Islet precursor cell (in vitro differentiated cells): ENCODE measurements at places on chromosomes 1 and 21.

DNA sequence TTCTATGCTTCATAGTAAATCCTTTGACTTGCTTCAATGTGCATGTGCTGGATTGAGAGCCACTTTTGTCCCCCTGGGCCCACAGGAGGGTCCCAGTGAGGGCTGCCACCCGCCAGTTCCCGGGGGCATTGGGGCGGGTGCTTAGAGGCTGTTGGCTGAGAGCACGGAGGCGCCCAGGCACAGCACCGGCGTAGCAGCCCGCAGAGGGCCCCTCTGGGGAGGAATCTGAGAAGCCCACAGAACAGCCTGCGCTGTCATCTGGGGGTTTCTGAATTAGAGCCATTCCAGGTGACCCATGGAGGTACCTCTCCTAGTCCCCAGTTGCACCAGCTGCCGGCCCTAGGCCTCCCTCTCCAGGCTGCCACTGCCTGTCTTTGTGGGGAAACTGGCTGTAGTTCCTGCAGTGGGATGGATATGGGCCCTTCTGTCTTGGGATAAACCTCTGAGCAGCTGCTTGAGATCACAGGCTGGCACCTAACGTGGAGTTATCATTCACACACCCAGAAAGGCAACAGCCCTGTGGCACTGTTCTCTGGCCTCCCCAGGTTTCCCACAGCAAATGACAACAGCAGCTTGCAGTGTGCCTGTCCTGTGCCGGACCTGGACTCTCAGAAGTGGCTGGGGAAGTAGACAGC lies 39.5 kb downstream of the TMEM51 start:
- no peak for DNase-seq

DNA sequence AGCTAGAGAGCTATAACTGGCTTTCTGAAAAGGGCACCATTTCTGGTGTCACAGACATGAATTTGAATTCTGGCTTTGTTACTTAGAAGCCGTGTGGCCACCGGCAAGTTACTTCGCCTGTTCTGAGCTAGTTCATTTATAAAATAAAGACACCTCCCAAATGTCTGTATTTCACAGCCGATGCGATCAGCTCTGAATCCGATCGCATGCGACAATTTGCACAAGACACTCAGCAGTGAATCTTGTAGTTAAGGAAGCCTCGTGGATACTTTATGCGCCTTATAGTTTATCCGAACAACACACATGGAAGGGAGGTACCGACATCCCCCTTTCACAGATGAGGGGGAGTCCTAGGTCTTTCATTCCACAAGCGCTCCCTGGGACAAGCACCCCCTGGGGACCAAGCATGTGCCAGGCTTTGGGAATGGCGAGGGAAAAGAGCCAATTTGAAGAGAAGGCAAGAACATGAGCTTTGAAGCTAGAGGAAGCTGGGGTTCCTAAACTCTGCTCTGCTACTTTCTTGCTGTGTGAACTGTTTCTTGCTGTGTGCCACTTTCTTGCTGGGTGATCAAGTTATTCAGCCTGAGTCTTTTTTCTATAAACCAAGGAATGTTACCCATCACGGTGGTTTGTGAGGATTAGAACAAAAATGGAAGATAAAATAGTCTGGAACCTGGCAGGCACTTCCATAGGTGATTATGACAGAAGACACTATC lies 3.9 kb downstream of the ID3 start:
- DNase-seq = no peak

DNA sequence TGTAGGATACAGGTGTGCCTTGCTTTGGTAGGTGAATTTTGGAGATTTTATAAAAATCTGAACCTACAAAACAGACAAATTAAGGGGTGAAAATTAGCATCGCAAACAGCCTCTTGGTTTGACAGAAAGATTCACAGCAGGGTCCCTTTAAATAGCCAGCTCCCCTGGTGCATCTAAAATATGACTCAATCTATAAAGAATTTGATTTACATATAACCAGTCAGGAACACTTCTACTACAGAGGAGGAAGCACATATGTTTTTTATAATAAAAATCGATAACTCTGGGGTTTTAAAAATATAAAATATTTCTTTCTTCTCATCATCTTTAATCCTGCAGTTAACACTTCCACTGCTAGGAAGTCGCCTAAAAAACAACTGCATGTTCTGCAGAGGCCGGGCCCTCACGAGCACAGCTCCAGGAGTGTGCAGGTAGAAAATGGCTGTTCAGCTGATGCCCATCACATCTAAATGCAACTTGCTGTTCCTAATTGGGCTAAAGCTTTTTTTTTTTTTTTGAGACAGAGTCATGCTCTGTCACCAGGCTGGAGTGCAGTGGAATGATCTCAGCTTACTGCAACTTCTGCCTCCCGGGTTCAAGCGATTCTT lies 203.4 kb downstream of the HS2ST1 start:
- DNase-seq = no peak

DNA sequence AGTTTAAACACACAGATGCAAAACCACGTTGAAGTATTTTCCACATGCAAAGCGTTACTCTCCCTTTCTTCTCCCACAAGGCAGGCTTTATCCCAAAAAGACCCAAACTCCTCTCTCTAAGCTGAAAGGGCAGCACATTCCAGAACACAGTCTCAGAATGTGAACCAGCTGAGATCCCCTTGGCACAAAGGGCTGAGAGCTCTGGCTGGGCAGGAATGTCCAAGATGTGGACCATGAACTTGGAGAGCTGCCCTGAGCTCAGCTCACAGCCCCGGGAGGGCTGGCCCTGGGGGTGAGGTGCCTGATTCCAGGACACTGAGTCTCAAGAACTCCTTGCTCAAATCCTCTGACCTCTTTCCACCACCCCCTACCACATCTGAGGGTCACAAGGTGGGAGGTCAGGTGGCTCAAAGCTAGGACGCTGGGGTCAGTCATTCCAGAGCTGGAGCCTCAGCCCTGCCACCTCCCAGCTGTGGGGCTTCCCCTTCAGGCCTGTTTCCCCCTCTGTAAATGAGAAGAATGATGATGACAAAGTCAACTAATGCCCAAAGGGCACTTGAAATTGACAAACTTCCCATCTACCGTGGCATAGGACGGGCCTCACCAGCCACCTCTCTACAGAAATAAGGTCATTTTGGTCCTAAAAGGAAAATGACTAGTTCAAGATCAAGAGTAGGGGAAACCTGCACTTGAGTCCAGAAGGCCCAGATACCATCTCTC lies 11.5 kb downstream of the ALDH4A1 start:
- DNase-seq = no peak

- DNase-seq = no peak
Measured at GRCh38 chr1:245074232-245074747, 80.5 kb upstream of the KIF26B start.

DNA sequence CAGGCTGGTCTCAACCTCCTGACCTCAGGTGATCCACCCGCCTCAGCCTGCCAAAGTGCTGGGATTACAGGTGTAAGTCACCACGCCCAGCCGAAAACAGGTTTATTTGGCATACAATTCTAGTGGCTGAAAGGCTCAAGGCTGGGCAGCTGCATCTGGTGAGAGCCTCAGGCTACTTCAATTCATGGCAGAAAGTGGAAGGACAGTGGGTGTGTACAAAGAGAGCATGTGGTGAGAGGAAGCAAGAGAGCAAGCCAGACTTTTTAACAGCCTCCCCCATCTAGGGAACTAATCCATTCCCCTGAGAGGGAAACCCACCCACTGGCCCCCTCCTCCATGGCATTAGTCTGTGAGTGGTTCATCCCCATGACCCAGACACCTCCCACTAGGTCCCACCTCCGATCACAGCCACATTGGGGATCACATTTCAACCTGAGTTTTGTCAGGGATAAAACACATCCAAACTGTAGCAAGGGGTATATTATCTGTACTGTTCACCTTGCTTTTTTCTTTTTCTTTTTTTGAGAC lies 9.5 kb downstream of the BMP8A start:
- no peak for DNase-seq

GRCh38 chr1:208013210-208013609 lies 102.3 kb upstream of the CD34 start:
- no peak for DNase-seq

DNA sequence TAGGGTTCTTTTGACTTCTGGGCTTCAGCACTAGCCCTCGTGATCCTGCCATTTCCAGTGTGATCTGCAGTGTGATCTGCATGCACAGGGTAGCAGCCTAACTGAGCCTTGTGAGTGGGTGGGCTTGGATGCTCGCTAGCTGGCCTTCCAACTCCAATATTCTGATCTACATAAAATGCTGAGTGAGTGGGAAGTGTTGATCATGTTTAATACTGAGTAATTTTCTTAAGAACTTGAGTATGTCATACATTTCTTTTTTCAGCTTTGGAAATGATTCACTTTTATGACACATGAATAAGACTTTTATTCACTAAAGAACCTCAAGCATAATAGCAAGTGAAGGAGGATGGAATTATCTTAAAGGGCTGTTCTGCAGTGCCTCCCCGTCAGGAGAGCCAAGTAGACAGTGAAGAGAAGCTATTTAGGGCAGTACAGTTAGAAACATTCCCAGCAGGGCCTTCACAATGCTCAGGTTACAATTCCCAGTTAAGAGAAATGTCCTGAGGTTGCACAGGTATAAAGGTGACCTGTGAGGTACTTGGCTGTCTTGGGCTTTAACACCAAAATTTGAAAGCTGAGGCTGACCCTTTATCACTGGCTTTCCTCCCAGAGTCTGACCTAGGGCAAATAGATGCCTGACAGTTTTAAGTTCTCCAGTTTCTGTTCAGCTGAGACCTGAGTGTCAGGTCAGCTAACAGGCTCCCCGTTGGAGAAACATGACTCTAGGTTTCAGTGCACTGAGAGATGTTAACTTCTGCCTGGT lies 29.1 kb upstream of the LRRC8C start:
- no peak for DNase-seq

GRCh38 chr1:162626761-162627160 lies 5.5 kb upstream of the DDR2 start:
- no peak for DNase-seq

DNA sequence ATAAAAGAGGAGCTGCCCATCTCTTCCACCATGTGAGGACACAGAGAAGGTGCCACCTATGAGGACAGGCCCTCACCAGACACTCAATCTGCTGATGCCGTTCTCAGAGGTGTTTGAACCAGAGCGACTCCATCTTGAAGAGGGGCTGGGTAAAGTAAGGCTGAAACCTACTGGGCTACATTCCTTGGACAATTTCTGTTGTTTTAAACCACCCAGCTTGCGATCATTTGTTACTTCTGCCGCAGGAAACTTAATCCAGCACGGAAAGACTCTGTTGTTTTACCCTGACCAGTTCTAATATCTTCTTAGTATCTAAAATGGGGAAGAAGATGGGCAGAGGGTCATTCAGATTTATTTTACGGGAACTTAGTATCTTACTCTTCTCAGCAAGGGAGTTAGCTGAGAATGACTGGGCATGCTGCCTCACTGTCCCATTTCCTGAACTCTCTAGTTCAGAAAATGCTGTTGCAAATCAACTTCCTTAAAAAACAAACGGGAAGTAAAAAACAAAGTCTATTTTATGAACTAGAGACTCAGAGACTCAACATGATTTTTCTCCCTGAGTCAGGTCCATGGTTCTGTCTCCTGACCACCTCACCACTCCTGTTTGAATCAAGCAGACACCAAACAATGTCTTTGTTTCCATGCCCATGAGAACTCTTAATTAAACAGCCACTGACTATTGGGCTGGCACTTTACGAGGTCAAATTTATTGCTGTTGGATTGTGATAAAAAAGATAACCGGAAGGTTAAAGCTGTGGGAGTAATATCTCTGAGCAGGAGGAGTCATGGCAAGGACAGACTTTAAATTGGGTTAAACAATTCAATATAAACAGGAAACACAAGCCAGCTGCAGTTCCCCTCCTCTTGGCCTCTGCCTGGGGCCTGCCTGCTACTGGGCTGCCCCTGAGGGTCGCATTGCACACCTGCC lies 23.8 kb upstream of the IFNAR1 start:
- DNase-seq = no peak

- DNase-seq = no peak
Measured at GRCh38 chr21:30164796-30165195, 1.8 kb downstream of the CLDN17 start.

DNA sequence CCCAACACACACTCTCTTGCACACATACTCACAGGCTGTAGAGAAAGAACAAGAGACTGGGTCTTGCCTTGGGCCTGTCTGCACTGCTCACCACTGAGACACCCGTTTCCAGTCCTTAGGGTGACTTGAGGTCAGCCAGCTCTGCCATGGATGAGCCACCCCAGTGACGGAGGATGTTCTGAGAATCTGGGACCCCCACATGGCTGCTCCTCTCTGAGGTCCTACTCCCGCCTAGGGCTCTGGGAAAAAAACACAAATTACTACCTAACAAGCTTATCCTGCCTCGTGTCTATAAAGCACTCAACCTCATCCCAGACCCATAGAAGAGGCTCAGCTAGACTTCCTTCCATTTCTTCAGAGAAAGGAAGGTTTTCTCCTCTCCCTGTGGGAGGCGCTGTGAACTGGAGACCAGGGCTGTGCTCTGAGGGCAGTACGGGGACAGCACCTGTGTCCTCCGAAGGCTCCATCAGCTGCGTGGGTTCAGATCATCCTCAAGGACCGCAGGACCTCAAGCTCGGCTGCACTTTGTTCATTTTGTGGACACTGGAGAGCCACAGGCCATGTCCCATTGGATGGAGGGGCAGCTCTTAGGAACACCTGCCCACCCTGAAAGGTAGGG lies 4.3 kb upstream of the CLEC20A start:
- no peak for DNase-seq

DNA sequence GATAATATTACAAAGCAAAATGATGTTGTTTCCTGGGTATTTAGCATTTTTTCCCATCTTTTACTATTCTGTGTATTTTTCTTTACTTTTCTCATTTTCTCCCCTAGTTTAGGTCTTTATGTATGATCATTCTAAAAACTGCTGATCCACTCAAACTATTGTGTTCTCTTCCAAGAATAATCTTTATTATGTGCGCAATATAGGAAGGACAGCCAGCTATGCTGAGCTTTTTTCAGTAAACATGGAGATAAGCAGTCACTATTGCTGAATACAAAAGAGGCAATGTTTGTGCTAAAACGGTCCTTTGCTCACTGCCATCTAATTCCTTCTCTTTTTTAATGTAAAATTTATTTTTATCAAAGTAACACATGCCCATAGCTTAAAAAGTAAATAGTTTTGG lies 6.7 kb upstream of the PTBP2 start:
- no peak for DNase-seq

DNA sequence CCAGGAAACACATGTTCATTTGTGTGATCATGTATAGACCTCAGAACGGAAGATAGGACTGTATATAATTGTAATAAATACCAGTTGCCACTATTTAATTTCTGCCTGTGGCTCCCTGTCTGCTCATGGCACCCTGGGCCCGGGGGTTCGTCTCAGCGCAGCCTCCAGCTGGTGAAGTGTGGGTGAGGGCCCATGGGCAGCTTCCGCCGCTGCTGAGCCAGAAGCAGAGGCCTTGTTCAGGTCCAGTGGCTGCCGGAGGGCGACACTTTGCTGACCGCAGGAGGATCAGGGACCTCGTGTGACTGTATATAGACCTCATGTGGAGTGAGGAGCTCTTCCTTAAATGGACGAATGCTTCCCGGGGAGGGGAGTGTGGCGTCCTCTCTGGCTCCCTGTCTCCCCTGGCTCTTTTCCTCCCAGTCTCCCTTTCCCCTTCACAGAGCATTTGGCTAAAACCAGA lies 155.9 kb downstream of the PEX14 start:
- DNase-seq = no peak
